ENCODE measurements at places on chromosomes 5 and 9. TPM values are rescaled to one million over a fixed set of nuclear protein-coding genes. Genes with fewer than 3 reads are reported as not detected.

GRCh38 chr5:150441813-150442698, 7.5 kb downstream of the RPS14 start:
- DNase-seq = no peak
- peak overlapping the region; percentile 8 for H3K27ac ChIP-seq
- no peaks in the 10 kb centered on the region for H3K27me3 ChIP-seq
- H3K4me3 ChIP-seq = no peak overlapping the region
- no peaks in the 10 kb centered on the region for H3K4me1 ChIP-seq
- no peaks in the 10 kb centered on the region for H3K36me3 ChIP-seq

The PCAT7 gene
- total RNA-seq = not detected

DNA sequence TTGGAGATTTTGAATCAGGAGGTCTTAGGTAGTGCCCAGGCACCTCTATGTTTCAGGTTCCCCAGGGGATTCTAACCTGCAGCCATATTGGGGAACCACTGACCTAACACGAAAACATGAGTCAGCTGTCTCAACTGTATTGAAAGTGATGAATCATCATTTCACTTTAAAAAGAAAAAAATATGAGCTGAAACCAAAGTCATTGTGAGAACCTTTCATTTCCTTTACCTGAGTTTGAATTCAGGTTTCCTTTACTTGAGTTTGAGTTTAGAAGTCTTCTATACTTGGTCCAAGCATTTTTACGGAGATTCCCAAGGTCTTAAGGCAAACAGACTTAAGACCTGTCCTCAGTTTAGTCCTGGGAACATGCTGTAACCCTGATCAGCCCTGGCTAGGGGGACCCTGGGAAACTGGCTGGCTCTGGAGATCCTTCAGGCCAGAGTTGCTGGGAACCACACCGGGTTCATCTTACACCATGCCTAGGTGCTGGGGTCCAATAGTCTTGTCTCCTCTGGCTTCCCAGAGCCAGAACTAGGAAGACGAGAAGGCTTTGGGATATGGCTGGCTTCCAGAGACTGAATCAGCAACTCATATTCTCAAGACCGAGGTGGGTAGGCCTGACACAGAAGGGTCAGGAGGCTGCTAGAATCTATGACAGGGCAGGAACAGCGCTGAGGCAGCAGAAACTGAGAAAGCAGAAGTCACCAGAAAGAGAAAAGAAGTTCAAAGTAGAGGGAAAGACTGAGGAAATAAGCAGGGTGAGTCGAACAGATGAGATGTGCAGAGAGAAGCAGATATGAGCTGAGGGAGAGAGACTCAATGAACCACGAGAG, 16.4 kb upstream of the PDCD1LG2 start:
- H3K36me3 ChIP-seq = no peaks in the 10 kb centered on the region
- no peaks in the 10 kb centered on the region for H3K4me1 ChIP-seq
- peak overlapping the region; percentile 27 for H3K27ac ChIP-seq
- H3K4me3 ChIP-seq = no peak overlapping the region

DNA sequence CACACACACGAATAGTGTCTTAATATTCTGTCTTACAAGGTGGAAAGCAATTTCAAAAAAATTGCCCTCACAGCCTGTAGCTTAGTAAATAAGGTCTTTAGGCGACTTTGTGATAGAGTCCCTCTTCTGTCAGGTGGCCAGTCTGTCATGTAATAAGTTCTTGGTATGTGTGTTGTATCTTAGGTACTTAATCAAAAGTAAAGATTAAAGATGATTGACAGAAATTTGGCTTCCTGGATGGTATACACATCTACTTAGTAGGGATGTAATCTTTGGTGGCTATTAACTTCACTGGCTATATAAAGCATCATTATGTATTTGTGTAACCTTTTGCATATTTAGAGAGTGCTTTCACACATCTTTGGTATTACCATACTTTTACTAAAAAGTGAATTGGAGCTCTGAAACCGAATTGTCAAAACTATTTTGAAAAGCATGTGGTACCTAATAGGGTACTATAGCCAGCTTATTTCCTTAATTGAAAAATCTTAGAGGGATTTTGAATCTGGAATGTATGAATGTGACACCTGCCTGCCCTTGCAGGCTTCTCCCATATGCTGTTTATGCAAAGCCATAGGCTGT, 3.4 kb downstream of the G3BP1 start:
- no peaks in the 10 kb centered on the region for H3K27me3 ChIP-seq
- H3K4me3 ChIP-seq = no peak overlapping the region
- no peaks in the 10 kb centered on the region for H3K36me3 ChIP-seq

DNA sequence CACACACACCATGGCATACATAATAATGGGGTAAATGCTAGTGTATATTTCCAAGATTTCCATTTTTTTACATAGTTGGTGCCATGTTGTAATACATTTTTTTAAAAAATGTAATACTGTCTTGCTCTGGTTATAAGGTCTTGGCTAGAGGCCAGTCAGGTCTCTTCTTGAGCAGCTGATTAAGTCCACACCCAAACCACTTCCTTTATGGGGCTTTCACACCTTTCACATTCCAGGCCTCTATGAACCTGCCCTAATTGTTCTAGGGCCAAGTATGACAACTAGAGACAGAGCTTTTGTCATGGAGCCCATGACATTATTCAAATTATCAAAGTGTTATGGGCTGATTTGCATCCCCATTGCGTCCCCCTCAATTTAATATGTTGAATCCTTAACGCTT, 495.6 kb upstream of the CTNND2 start:
- H3K36me3 ChIP-seq = no peaks in the 10 kb centered on the region
- H3K4me1 ChIP-seq = no peaks in the 10 kb centered on the region
- H3K27ac ChIP-seq = no peak overlapping the region
- no peak overlapping the region for H3K4me3 ChIP-seq

GRCh38 chr9:121738411-121738810, 87.0 kb downstream of the DAB2IP start:
- no peak overlapping the region for H3K4me3 ChIP-seq
- H3K27ac ChIP-seq = no peak overlapping the region
- no peaks in the 10 kb centered on the region for H3K36me3 ChIP-seq
- peaks cover 86% of the 10 kb centered on the region for H3K4me1 ChIP-seq
- no peaks in the 10 kb centered on the region for H3K27me3 ChIP-seq

DNA sequence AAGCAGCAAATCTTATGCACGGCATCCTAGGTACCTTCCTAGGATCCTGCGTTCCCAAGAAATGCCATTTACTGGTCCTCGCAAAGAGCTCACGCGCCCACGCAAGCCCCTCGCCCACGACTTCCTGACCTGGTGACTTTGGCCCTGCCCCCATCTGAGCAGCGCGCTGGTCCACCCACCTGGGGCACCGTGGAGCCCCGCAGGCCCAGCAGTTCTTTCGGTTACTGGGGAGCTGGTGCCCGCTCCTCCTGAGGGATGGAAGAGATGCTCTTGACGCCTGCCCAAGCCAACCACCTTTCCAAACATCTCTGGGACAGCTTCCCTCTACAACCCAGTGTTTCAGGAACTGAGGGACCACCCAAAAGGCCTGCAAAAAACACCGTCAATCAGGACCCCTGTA, 16.7 kb downstream of the EQTN start:
- H3K27me3 ChIP-seq = no peaks in the 10 kb centered on the region
- H3K36me3 ChIP-seq = no peaks in the 10 kb centered on the region
- DNase-seq = no peak
- H3K27ac ChIP-seq = no peak overlapping the region
- H3K4me3 ChIP-seq = no peak overlapping the region

DNA sequence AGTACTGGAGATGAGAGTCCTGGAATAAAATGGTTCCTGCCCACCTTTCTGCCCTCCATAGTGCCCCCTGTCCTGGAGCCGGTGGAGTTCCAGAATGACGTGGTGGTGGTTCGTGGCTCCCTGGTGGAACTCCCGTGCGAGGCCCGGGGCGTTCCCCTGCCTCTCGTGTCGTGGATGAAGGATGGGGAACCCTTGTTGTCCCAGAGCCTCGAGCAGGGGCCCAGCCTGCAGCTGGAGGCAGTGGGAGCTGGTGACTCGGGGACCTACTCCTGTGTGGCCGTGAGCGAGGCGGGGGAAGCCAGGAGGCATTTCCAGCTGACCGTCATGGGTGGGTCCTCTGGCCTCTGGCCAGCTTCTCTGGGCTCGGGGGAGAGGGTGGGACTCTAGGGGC, 51.1 kb upstream of the ASS1 start:
- H3K4me1 ChIP-seq = no peaks in the 10 kb centered on the region
- no peak overlapping the region for H3K27ac ChIP-seq
- H3K36me3 ChIP-seq = no peaks in the 10 kb centered on the region
- no peak overlapping the region for H3K4me3 ChIP-seq
- DNase-seq = no peak
- H3K27me3 ChIP-seq = no peaks in the 10 kb centered on the region

GRCh38 chr5:137935190-137935589, 45.9 kb downstream of the PKD2L2 start:
- H3K27ac ChIP-seq = no peak overlapping the region
- no peak overlapping the region for H3K4me3 ChIP-seq
- DNase-seq = no peak
- peaks cover 29% of the 10 kb centered on the region for H3K36me3 ChIP-seq
- no peaks in the 10 kb centered on the region for H3K4me1 ChIP-seq
- no peaks in the 10 kb centered on the region for H3K27me3 ChIP-seq

DNA sequence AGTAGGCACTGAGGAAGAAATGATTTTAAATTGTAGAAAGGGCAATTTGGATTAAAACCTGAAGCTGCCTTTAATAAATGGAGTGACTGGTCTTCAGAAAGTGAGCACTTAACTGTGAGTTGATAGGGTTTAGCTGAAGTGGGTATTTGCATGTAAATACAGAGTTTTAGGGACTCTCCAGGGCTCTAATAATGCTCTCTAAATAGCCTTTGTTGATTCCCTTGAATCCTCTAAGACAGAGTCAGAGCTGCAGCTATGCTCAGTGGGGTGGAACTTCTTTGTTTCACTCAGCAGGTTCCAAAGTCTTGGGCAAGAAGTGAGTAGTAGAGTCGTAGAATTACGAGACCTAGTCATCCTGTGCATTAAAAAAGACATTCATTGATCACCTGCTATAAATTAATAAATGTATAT, 21.4 kb downstream of the GLRA1 start:
- no peaks in the 10 kb centered on the region for H3K4me1 ChIP-seq
- H3K27ac ChIP-seq = no peak overlapping the region
- no peaks in the 10 kb centered on the region for H3K36me3 ChIP-seq
- no peaks in the 10 kb centered on the region for H3K27me3 ChIP-seq
- no peak overlapping the region for H3K4me3 ChIP-seq

- peaks cover 13% of the 10 kb centered on the region for H3K4me1 ChIP-seq
- H3K4me3 ChIP-seq = no peak overlapping the region
- H3K27me3 ChIP-seq = no peaks in the 10 kb centered on the region
- H3K36me3 ChIP-seq = no peaks in the 10 kb centered on the region
- DNase-seq = peak; percentile 87
These were observed 218.6 kb upstream of the RASEF start for GRCh38 chr9:83281306-83282255.

- peaks cover 64% of the 10 kb centered on the region for H3K4me1 ChIP-seq
- DNase-seq = no peak
- no peaks in the 10 kb centered on the region for H3K27me3 ChIP-seq
These were observed 62.4 kb downstream of the SERINC5 start for GRCh38 chr5:80193401-80193800.

DNA sequence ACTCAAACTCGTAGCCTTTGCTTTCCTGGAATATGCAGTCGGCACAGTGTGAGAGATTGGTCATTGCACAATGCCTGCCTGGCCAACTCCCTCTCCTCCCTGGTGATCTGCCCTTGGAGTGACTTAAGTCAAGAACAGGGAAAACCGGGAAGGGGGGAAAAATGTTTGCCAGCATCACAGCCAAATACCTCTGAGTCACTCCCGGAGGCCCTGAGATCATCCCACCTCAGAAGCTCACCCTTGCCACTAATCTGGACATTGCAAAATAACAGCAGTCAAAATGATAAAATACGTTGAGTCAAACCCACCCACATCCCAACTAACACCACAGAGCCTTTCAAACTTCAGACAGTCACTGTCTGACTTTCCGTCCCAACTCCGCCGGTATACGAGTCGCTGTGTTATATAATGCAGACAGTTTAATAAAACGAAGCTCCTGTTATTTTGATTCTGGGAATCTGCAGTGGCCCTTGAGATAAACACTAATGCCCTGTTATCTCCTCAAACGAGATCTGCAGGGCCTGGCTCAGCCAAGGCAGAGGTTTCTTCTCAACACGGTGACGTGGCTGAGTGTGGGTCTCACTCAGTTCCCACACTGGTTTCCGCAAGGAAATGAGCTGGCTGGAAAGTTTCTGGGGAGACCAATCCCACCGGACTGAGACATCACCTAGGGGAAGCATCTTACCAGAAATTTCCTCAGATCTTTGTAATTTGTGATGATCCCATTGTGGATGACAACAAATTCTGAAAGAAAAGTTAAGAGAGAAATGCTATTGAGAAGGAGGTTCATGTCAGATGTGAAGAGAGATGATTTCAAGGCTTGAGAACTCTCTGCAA, 22.1 kb downstream of the GFPT2 start:
- no peaks in the 10 kb centered on the region for H3K27me3 ChIP-seq
- no peak overlapping the region for H3K4me3 ChIP-seq
- H3K27ac ChIP-seq = peak overlapping the region; percentile 52

- no peak overlapping the region for H3K4me3 ChIP-seq
- no peaks in the 10 kb centered on the region for H3K4me1 ChIP-seq
- no peak overlapping the region for H3K27ac ChIP-seq
These were observed 3.2 kb downstream of the TERT start for GRCh38 chr5:1291611-1292080.

- no peaks in the 10 kb centered on the region for H3K27me3 ChIP-seq
- no peaks in the 10 kb centered on the region for H3K36me3 ChIP-seq
- no peak overlapping the region for H3K4me3 ChIP-seq
- H3K4me1 ChIP-seq = no peaks in the 10 kb centered on the region
- DNase-seq = no peak
These were observed 28.4 kb upstream of the FAM120A start for GRCh38 chr9:93422977-93423616.

The PCDHB11 gene
- 2.6 TPM for total RNA-seq

DNA sequence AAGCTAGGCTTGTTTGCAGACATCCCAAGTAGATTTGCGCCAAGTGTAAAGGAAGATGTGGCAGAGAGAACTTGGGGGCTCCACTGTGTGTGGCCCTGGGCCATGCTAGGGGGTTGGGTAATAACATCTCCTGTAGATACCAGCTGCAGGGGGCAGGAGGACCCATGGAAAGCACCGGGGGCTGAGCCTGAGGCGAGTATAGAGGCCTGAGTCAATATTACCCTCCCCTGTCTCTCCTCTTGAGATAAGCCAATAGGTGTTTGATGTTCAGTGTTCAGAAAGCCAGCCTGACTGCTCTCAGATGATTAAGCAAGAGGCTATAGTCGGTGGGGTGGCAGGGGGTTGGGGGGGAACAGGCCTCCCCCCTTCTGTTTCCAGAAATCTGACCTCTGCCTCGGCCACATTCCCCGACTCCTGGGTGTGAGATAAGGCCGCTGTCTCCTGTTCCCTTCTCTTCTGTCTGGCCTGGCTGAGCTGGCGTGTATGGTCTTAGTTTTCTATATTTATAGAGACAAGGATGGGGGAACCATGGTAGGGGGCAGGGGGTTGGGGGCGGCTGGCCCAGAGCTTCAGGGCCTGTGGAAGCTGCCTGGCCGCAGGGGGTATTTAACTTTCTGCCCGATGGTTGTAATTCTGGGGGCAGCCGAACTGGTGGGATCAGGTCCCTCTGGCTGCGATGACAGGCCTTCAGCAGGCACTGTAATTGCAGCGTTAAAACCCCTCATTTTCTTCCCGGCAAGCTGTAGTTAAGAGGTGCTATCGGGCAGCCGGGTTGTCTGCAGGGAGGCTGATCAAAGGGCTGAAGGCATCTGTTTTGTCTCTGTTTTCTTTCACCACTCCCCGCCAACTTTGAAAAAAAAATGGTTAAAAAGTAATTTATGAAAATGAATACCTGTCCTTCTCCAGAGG, 292.0 kb downstream of the NSG2 start:
- no peaks in the 10 kb centered on the region for H3K36me3 ChIP-seq
- no peak overlapping the region for H3K27ac ChIP-seq
- H3K4me1 ChIP-seq = no peaks in the 10 kb centered on the region
- DNase-seq = no peak
- no peak overlapping the region for H3K4me3 ChIP-seq
- H3K27me3 ChIP-seq = no peaks in the 10 kb centered on the region

Measured in adrenal gland (tissue), 19 donors.